ENCODE measurements at places on chromosomes 6 and 20.

- no peak for DNase-seq
Measured at GRCh38 chr6:53692172-53692571, 26.6 kb upstream of the KLHL31 start.

DNA sequence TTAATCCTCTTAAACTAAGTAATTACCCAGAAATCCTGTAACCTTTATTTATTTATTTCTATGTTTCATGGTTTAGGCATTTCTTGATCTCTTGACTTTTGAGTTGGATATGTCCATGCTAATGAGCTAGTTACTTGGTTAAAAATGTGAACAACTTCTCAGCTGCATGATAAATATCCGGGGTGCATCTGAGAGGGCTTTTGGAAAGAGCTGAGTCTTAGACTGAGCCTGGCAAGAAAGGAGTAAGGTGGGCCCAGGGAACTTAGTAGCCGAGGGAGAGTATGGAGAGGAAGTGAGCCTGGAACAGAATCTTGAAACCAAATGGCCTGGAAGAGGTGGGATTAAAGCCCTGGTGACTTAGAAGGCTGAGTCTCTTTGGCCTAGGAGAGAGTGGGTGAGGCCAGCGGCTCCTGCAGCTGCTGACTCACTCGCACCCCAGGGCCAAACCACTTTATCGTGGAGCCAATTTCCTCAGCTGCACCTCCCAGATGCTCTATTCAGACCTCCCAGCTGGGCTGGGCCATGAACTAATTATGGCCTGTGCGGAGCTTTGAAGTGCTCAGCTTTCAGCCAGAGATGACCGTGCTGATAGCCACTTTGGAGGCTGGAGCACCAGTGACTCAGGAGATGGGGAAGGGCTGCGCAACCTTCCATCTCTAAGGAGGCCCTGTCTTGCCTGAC is 19.1 kb downstream of the TGM3 start:
- peak; percentile 61 for DNase-seq

DNA sequence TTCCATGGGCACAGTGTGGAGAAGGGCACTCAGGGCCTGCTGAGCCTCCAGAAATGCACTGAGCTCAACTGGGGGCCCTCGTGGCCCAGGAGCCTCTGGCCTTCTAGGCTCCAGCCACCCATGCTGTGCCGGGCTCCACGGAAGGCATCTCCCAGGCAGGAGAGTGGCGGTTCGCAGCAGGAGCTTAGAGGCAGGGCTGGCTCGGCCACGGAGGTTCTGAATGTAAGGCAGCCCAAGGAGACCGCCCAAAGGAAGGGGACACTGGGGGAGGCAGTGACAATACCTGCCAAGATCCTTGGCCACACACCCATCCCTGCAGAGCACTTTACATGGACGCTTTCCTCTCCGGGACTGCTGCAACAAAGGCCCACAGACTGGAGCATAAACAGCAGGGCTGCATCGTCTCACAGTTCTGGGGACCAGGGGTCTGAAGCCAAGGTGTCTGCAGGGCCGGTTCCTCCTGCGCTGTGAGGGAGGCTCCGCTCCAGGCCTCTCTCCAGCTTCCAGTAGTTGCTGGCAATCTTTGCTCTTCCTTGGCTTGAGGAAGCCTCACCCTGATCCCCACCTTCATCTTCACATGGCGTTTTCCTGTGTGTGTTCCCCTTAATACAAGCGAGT is 128.2 kb upstream of the CDH4 start:
- no peak for DNase-seq

DNA sequence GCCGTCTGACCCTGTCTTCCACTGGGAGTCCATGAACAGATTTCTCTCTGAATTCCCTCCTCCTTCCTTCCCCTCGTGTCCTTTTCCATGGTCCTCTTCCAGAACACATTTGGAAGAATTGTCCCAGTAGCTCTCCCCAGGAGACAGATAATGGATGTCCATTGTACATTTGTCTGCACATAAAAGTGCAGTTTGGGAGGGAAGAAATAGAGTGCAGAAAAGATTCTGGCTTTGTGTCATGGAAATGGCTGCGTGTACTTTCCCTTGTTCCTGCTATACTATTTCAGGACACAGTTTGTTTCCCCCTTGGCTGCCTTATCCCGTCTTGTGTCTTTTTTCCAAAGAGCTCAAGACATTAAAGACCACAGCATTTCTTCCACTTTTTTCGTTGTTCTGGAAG is 127.6 kb downstream of the SYNDIG1 start:
- DNase-seq, result no peak

DNA sequence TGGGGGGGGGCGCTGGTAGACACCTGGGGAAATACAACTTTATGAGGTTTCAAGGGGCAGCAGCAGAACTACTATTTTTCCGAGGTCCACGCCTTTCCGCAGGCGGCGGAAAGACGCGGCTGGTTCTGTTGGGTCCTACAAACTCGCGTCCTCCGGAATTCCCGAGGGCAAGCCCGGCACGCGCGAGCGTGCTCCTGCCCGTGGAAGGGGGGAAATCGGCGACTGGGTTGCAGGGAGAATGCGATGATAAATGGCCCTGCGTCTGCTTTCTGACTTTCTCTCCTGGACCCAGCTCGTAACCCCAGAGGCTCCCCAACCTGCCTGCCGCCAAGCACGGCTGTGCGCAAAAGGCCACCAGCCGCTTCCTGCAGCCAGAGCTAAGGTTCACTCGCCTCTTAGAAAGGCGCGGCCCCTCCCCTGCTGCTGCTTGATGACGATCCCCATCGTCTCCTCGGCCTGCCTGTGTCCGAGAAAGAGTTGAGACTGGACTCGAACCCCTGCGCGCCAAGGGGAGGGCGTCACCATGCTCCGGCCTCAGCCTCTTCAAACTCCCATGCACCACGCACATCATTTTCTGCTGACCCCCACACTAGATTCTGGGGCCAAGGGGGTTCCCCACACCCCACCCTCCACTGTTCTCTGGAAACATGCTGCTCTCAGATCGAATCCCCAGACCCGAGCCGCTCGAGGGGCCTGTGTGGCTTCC is 6.7 kb downstream of the FOXA2 start:
- no peak for DNase-seq

DNA sequence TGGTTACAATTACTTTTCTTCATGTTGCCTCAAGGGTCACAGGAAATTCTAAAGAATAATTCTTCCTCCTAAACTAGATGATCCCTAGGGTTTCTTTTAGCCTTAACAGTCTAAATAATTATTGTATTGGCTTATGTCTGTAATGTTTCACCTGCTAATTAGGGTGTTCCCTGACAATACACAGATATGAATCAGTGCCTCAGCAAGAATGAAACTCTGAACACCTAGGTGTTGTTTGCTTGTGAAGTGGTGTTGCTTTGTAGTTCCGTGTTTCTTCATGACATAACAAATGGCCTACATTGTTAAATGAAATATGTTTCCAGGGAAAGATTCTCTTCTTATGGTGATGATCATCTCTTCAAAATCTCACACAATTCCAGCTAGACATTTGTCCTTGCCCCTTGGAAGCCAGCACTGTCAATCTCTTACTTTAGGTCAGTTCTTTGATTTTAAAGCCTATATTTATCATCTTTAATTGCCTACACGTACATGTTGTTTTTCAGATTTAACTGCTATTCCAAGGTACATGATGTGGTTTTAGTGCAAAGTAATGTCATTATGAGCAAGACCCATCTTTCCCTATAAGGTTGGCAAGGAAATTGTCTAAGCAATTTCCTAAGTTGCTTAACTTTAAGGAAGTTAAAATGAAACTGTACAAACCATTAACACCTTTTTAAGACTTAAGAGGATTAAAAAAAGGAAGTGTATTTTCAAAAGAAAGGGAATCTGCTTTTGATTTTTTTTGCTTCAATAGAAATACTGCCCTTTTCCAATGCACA is 111.9 kb downstream of the TBC1D7 start:
- no peak for DNase-seq

DNA sequence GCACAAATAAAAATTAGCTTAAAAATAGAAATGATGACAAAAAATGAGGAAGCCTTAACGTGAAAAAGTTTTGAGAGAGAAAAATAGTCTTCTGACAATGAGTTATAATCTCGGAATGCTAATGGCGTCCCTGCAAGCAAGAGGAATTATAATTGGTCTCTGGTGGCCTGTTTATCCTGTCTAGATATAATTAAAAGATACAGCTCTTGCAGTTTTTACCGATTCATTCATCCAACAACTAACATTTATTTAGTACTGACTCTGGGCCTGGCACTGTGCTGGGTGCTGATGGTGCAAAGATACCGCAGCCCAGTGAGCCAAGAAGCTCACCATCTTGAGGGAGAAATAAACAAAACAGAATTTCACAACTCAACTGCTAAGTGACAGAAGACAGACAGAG is 31.6 kb upstream of the ANKRD60 start:
- no peak for DNase-seq

GRCh38 chr6:44569131-44569530 is 181.6 kb downstream of the CDC5L start:
- no peak for DNase-seq

- DNase-seq, result no peak
Measured at GRCh38 chr20:64050261-64051032, 1.0 kb upstream of the SOX18 start.

DNA sequence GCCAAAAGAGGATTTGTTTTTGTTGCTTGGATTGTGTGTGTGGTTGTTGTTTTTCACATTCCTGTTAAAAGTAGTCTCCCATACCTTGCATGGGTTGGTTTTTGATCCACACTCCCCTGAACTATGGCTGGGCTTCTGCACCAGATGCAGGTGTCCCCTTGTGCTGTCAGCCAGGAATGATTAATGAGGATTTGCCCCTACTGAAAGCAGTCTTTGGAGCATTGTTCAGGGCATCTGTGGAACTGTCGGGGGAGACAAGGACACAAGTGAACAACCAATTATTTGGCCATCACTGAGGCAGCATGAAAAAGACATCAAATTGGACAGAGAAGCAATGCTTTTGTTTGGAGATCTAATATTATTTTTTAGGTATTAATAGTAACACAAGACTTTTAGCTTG is 373.2 kb upstream of the MMS22L start:
- DNase-seq, result no peak

GRCh38 chr6:21230536-21230935 is 363.0 kb upstream of the SOX4 start:
- no peak for DNase-seq

DNA sequence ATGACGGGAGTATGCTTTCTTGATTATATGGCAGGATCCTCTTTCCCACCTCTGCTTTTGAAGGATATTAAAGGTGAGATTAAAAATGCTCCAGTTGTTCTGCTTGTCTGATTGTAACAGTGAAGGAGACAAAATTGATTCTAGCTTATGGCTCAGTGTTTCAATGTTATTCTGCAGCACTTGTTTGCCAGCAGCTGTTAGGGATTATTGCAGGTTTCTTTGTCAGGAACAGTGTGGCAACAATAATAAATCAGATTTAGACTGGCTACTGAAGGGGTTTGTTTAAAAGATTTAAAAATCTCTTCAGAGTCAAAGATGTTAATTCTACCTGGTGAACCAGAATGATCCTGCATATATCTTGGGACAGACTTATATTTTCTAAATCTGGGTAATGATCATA is 126.9 kb downstream of the LAMA2 start:
- no peak for DNase-seq

- no peak for DNase-seq
Measured at GRCh38 chr6:1626481-1626880, 16.8 kb downstream of the FOXC1 start.

DNA sequence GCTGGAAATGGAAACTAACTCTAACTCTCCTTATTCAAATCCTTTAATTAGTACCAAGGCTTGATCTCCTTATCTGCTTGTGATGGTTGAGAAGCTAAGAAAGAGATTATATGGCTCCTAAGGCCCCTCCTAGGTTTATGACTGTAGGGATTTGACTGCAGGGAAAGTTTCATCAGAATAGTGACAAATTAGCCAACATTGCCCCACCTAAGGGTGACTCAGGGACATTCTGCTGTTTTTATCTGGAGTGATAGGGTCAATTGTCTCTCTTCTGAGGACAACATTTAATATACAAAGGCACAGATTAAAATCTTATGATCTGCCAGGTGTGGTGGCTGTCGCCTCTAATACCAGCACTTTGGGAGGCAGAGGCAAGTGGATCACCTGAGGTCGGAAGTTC is 138.1 kb upstream of the MARCKS start:
- DNase-seq, result no peak

GRCh38 chr6:27839626-27840475 is 72.3 kb downstream of the OR2B2 start:
- peak; percentile 69 for DNase-seq

DNA sequence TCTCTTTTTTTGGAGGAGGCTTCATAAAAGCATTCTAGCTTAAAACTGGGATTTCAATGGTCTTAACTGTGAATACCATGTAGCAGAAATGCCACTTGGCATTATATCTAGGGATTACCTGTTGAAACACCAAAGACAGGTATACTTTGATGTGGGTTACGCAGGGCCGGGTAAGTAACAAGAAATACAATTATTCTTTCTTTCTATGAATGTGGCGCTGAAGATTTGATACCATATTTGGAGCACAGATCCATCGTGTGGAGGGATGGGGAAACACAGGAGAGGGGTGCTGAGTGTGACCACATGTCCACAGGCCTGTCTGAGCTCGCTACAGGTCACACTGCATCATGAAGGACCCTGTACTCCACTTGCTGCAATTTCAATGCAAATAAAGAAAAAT is 257.8 kb downstream of the GMPR start:
- DNase-seq, result no peak

DNA sequence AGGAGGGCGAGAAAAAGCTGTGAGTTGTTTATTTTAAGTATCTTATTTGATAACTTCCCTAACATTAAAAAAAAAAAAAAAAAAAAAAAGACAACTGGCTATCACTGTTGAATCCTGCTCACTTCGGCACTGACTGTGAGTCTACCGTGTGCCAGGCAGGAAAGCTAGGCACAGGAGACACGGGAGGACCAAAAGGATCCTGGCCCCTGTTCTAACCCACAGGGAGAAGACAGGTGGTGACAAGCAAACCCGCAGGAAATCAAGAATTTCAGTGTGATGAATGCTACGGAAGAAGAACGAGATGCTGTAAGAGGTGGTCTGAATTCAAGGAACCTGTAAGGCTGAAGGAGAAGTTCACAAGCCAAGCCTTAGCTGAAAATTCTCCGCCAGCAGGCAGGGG is 94.7 kb upstream of the NFATC2 start:
- no peak for DNase-seq

GRCh38 chr6:32825966-32826365 is 9.2 kb upstream of the HLA-DOB start:
- DNase-seq, result peak; percentile 6

DNA sequence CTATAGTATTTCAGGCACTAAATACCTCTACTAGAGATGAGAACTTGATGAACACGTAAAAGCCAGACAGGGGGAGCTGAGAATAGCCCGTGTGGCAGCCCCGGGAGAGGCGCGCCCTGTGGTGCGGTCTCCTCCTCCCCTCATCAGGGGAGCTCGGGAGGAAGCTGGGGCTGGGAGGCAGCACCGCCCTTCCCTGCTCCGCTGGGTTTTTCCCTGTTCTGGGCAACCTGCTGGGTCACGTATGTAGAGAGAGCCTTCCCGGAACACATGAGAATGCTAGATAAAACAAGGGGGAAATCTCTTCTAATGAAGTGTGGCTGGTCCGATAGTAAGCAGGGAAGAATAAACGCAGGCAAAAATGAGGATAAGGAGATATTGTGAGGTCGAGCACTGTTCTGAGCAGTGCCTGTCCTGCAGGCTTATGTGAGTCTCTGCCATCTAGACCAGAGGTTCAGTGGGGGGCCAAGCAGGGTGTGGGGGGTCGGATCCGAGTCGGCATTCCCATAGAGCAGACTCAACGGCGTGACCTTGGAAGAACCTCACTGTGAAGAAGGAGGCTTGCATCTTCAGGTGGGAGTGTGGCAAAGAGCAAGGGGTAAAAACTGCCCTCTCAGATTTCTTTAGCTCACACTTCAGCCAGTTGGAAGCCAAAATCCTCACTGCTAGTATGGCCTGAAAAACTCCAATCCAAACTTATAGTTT is 13.4 kb upstream of the RPS6KA2 start:
- no peak for DNase-seq
